CD4-positive, alpha-beta T cell treated with Interleukin-15 for 1 hour (primary cell): ENCODE measurements at places on chromosomes 1 and 21.

DNA sequence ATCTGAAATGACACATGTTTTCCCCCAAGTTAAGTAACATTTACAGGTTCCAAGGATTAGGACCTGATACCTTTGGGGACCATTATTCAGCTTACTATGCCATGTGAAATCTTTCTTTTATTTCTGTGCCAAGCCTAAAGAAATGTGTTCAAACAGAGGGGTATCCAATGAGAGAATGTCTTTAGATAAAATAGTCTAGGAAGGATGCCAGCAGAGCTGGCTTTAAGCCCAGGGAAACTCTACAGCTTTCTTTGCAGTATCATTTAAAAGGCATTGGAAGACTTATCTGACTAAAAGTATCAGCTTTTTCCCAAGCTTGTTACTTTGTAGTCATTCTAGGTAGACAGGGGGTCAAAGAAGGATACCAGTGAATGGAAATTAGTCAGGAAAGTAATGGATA is 860.4 kb downstream of the PLA2G4A start:
- no peak for DNase-seq

DNA sequence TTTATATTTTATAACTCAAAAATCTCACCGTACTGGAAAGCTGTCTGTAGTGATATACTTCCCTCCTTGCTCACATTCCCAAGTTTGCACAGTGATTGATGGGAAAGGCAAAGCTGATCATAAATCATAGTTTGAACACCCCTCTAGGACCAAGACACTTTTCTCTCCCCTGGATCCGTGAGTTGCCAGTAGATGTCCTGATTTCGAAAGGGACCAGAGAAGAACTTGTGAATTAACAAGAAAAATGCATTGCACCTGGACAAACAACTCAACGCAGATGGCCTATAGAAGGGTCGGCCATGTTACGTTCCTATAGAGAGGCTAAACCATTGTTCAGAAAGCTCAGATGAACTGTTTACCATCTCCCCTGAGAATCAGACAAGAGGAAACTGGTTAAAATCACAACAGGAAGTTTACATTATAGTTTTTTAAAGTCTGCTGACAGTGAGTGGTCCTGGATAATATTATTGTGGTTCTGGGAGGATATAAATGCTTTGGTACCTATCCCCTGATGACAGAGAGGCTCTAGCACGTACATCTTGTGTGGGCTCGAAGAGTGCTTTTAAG is 124.0 kb upstream of the SLC45A1 start:
- DNase-seq, result no peak

DNA sequence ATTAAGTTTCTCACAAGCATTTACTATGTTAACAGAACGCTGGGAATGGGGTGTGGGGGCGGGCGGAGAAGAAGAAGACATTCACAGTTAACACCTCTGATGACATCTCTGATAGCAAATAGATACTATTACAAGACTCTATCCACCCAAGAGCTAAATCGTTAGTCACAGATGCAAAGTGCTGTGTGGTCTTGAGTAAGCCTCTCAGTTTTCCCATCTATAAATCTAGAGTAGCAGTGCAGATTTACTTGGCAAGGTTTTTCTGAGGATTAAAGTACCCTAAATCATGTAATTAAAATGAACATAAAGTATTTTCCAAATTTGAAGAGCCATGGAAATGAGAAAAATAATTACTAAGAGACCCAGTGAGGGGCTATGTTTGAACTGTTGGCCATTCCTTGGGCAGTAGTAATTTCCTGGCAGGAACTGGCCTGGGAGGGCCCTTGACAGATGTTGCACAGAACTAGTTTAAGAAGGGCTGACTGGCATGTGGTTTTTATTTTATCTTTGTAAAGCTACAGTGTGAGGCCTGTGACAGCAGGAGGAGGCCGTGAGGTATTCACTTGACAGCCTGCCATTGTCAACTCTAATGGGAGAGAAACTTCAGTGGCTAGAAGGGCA is 58.7 kb upstream of the APOBEC4 start:
- no peak for DNase-seq

DNA sequence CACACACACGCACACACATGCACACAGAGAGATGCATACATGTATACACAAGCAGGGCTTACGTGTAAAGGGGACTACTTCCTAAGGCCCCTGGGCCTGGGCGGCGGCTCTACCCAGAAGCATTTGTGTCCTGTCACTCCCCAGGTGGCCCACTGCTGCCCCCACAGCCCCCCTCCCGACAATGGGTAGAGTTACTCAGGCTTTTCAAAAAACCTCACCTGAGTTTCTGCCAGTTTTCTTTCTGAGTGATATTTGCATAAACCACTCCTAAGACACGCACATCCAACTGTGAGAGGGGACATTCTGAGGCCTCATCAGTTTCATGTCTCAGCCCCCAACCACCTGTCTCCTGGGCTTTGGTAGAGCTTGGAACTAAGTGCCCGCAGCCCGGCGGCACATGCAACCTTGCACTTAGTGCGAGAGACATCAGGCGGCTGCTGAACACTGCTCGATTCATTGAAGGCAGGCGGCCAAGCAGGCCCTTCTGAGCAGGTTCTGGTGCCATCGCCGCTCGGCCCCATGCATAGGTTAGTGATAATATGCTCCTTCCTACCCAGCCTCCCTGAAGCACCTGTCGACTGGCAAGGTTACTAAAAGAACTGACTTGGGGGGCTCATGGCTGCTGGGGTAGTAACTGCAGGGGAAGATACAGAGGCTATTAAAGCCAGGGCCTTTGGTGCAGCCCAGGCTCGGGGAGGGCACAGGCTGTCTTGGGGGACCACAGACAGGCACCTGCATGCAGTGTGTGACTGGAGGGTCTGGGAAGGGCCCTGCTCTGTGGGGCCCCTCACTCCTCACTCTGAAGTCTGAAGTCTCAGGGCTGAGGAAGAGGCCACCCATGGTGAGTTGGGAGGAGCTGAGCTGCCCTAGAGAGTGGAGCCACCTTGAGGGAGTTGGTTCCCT is 364.2 kb upstream of the VAMP3 start:
- no peak for DNase-seq

DNA sequence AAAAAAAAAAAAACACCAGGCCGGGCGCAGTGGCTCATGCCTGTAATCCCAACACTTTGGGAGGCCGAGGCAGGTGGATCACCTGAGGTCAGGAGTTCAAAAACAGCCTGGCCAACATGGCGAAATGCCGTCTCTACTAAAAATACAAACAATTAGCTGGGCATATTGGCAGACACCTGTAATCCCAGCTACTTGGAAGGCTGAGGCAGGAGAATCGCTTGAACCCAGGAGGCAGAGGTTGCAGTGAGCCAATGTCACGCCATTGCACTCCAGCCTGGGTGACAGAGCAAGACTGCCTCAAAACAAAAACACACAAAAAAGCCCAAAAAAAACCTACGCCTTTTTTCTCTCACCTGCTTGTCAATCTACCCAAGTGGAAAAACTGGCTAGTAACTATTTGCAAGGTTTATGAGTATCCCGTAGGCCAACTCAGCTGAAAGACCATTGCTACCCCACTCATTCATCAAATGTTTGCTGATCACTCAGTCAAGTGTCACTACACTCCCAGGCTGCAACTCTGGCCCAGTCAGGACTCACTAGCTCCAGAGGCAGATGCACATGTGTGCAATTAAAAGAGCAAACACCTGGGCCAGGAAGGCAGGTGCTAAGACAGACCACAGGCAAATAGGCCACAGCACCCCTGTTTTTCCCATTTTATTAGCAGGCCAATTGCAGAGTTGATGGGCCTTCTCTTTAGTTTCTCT is 2.0 kb downstream of the CSRP1 start:
- DNase-seq, result no peak

- DNase-seq, result no peak
These were observed 394.4 kb upstream of the CHRM3 start for GRCh38 chr1:238991765-238992495.

DNA sequence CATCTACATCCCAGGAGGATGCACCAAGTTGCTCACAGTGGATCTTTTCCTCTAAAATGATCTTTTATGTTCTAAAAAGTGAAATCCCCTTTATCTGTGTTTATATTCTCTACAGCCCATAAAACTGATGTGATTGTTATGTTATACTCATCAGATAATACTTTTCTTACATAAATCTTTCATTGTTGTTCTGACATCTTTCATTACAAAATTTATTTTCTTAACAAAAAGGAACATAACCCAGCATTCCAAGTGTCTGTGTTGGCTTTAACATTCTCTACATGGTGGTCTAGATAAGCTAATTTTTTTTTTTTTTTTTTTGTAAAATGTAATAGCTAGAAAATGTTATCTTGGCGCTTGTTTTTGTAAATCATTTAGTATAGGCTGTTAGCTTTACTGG is 8.3 kb upstream of the CACYBP start:
- no peak for DNase-seq

GRCh38 chr21:31531967-31532366 is 127.5 kb upstream of the SOD1 start:
- DNase-seq, result no peak

DNA sequence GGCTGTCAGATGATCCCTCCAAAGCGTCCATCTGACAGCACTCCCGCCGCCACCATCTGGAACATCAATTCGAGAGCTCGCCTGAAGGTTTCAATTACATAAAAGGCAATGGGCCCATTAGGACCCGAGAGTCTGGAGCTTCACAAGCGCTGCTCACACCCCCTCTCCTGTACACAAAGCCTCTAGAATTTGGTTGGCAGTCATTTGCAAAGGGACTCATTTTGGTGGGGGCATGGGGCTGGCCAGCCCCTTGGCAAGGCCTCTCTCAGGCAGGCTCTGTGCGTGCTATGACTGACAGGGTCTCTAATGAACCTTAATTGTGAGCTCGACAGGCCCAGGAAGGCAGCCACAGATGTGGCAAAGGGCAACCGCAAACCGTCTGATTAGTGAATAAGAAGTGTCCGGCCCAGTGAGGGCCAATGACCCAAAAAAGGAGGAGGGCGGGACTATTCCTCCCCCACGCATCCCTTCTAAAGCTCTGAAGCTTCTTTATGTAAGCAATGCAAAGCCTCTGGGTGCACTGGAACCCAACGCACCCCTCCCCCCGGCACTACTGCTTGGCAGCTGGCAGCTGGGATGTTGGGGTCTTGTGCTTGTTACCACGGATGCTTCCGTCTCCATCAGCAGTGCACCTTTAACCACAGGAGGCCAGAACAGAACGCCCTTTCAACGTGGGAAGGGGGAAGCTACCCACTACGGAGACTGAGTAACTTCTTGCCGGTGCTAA is 79.4 kb downstream of the CAPZB start:
- peak; percentile 21 for DNase-seq

- DNase-seq, result no peak
These were observed 5.2 kb downstream of the EGLN1 start for GRCh38 chr1:231416901-231417300.

GRCh38 chr1:171983584-171983983 is 142.3 kb downstream of the DNM3 start:
- DNase-seq, result no peak

DNA sequence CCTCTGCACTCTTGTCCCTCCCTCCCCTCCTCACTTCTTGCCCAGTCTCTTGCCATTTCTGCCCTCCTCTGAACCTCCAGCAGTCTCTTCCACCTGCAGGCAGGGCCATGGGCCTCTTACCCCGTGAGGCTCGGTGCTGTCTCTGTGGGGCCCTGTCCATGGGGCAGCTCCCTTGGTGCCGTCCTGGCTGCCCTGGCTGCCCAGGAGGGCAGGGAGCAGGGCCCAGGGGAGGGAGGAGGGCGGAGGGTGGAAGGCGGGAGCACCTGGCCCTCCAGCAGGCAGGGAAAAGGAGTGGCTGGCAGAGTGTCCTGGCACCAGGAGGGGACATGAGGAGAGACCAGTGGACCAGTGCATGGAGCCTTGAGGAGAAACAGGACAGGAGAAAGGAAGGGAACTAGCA is at the start of gene RORC:
RORC (minus strand) TSS at position 198 of the 400 bp plus-strand sequence; CDS start at position 160, 38 bp downstream.
- DNase-seq, result no peak

GRCh38 chr21:40684726-40685125 is 162.2 kb downstream of the DSCAM start:
- DNase-seq, result no peak

GRCh38 chr1:116397728-116398127 is 24.7 kb downstream of the ATP1A1 start:
- DNase-seq, result no peak

GRCh38 chr1:38899560-38899959 is 18.2 kb upstream of the GJA9 start:
- no peak for DNase-seq

- DNase-seq, result no peak
These were observed 29.4 kb downstream of the SNX27 start for GRCh38 chr1:151641229-151641628.

DNA sequence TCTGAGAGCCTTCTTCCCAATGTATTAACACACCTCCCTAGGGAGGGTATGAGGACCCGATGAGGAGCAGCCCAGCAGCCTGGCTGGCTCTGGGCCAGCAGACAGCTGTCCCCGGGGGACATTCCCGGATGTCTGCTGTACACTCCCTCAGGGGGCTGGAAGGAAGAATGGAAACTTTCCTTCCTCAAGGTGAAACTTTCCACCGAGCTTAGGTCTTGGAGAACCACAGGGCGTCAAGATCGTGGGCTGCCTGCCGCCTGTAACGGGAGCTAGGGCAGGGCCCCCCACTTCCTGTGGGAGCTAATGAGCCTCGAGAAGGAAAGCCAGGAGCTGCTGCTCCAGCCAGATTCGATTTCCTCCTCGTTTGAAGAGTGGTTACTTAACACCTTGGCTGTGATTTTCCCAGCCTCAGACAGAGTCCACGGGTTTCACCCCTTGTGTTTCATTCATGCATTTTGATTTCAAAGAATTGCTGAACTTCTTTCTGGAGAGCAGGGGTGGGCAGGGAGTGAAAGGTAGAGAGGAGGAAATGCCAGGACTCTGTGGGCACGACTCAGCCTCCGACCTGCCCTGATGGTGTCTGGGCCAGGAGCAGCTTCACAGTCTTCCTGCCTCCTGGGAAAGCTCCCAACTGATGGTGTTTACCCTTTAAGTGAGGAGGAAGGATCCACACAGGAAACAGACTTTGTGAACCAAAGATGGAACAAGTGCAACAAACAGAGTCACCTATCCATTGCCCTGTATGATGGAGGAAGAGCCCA is 29.7 kb downstream of the UBE2T start:
- no peak for DNase-seq

- DNase-seq, result no peak
These were observed 119.8 kb downstream of the GALNT2 start for GRCh38 chr1:230186874-230187273.

DNA sequence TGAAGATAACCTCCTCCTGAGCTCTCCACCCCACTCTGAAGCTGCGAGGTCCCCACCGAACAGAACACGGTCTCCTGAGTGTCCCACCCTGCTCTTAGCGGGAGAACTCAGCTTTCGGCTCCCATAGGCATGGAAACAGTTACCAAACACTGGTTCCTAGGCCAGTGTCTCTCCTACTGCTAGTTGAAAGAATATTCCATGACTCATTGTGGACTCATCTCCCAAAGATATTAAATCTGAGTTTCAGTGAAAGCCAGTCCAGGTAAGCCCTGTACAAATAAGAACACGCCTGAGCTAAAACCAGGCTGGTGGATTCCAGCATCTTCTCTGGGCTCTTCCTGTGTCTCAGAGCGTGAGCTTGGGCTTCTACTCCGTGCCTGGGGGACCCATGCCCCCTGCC is 107.5 kb upstream of the CLDN14 start:
- DNase-seq, result no peak
